Stimulated activated CD4-positive, alpha-beta T cell treated with anti-CD3 and anti-CD28 coated beads, Interleukin-12 subunit alpha, Interleukin-12 subunit beta, amount 100 ng/mL, for 48 hours (primary cell): ENCODE measurements at places on chromosomes 5 and 9.

- DNase-seq = no peak
These were observed 255.5 kb downstream of the CDK5RAP2 start for GRCh38 chr9:120324461-120324860.

- no peak for DNase-seq
These were observed 8.6 kb downstream of the SUSD1 start for GRCh38 chr9:112166176-112167140.

DNA sequence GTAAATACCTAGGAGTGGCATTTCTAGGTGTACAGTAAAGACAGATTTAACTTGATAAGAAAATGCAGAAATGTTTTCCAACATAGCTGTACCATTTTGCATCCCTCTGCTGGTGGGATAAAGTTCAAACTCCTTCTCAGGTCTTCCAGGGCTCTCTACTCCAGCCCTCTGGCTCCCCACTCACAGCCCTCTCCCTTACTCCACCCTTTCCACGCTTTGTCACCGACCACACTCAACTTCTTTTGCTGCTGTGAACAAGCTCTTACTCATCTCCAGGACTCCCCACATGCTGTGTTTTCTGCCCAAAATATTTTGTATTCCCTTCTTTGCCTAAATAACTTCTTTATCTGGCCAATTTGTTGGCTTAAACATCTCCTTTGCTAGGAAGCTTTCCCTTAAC lies 90.6 kb upstream of the OSMR start:
- no peak for DNase-seq

DNA sequence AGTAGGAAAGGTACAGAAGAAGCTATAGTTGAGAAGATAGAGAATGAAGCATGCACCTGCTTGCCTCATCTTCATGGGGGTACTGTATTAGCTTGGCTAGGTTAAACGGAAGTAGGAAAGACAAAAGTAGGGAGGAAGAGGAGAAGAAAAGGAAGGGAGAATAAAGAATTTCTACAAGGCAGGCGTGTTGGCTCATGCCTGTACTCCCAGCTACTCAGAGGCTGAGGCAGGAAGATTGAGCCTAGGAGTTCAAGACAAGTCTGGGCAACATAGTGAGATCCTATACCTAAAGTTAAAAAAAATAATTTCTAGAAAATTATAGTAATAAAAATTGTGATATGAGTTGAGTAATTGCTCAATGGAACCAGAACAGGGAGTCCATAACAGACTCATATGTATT lies 61.9 kb downstream of the APTX start:
- DNase-seq = no peak

- no peak for DNase-seq
These were observed 47.8 kb downstream of the RNF145 start for GRCh38 chr5:159161361-159162214.

- DNase-seq = no peak
These were observed 15.6 kb upstream of the IL12B start for GRCh38 chr5:159345861-159346260.

- DNase-seq = no peak
These were observed 75.2 kb upstream of the RASGRF2 start for GRCh38 chr5:80884929-80885328.

GRCh38 chr9:37943345-37944265 lies 39.7 kb upstream of the SLC25A51 start:
- DNase-seq = no peak
